ENCODE measurements at places on chromosomes 7 and 10.

DNA sequence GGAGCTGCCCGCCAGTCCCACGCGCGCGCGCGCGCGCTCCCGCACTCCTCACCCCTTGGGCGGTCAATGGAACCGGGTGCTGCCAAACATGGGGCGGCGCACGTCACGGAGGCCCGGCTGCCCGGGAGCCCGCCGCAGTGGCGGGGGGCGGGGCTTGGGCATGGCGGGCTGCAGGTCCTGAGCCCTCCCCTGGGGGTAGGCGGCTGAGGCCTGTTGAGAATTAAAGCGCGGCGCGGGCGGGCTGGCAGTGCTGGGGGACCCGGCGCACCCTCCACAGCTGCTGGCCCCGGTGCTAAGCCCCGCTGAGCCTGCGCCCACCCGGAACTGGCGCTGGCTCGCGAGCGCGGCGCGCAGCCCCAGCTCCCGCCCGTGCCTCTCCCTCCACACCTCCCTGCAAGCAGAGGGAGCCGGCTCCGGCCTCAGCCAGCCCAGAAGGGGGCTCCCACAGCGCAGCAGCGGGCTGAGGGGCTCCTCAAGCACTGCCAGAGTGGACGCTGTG, 634.2 kb downstream of the ANKRD7 start:
- DNase-seq = no peak

DNA sequence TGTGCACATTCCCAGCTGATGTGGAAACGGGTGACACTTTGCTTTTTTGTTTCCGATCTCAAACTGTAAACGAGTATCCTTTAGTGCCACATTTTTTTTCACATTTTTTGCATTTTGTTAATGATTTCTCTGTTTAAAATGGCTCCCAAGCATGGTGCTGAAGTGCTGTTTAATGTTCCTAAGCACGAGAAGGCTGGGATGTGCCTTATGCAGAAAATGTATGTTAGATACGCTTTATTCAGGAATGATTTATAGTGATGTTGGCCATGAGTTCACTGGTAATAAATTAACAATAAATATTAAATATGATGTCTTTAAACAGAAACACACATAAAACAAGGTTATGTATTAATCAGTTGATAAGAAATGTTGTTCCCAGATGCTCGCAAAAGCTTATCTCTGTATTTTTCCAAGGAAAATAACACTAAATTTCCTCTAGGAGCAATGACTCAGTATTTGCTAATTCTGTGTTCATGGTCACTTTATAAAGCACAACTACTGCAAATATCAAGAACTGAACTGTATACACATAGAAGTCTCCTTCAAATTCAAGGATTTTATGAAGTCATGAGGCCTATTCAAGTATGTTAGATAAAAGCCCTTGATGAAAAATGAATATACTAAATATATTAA, 305.9 kb upstream of the SMIM30 start:
- DNase-seq = no peak

DNA sequence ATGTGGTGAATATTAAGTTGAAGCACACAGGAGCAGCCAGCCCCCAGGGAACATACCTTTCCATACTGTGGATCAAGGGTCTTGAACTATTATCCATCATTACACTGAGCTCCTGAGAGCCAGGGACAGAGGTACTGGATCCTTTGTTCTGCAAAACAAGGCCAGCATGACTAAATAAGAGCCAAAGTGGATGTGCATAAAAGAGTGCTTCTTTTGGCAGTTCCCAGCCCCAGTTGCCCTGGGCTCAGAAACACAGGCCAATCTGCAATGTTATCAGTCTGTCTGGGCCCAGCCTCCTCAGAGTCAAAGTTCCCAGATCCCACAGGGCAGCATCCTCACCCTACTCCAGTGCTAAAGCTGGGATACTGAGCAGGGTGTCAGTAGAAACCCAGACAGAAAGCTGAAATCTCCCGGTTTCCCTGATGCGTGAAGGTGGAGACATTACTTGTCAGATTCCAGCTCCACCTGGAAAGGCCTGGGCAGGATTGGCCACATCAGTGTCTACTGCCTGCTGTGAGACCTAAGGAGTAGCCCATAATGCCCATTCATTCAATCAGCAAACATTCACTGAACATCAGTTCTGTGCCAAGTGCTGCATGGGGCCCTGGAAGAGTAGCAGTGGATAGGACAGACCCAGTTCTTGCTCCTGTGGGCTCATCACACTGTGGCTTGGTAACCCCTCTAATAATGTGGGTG, 342.7 kb downstream of the CXCL12 start:
- no peak for DNase-seq

DNA sequence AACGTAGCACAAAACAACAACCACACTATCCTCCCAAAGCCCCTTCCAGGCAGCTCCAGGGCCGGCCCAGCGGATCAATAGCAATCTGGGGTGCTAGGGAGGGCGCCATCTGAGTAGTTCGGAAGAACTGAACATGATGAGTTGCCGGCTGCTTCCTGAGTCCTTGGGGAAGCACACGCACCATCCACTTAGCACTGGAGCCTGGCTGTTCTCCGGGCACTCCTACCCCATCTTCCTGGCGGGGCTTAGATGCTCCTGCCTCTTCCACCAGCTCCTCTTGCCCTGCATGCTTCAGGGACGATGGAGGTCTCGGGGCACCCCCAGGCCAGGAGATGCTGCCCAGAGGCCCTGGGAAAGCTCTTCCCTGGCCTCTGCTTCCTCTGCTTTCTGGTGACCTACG, at the start of gene KCNK18:
TSS of gene KCNK18 (plus strand) at position 301 of the 400 bp plus-strand sequence. CDS start at position 301, 0 bp downstream.
- no peak for DNase-seq
